T47D (cell line): ENCODE measurements at places on chromosomes 16 and 17.
A peak's percentile ranks its signal among the peaks of the same experiment; 100 is the strongest.

GRCh38 chr17:33551911-33552310 is 258.8 kb upstream of the ASIC2 start:
- DNase-seq = no peak

DNA sequence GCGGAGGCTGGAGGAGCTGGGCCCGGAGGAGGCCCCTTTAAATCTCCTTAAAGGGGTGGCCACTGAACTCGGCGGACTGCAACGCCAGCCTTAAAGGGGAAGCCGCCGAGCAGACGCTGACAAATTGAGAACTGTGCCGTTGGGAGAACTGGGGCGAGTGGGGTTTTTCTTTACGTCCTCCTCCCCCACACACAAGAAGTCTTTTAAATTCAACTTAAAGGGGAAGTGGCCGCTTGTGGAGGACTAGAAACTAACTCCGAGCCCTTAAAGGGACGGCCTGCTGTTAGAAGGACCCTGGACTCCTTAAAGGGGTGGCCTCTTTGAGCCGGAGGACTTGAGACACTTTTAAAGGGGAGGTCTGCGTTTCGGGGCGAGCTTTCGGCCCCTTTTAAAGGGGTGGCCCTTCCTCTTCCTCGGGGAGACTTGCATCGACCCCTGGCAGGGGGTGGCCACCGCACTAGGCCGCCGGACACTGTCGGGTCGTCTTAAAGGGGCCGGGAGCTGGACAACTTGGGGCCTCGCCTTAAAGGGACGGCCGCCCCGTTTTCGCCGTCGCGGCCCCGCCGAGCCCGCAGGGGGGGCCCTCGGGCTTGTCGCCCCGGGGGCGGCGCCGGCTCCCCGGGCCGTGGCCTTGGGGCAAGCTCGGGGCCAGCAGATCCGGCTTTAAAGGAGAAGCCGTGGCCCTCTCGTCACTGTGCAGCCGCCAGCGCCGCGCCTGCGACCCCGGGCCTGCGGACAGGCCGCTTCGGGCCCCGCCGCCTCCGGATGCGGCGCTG is 688 bp downstream of the FBRS start:
- DNase-seq = peak; percentile 98

DNA sequence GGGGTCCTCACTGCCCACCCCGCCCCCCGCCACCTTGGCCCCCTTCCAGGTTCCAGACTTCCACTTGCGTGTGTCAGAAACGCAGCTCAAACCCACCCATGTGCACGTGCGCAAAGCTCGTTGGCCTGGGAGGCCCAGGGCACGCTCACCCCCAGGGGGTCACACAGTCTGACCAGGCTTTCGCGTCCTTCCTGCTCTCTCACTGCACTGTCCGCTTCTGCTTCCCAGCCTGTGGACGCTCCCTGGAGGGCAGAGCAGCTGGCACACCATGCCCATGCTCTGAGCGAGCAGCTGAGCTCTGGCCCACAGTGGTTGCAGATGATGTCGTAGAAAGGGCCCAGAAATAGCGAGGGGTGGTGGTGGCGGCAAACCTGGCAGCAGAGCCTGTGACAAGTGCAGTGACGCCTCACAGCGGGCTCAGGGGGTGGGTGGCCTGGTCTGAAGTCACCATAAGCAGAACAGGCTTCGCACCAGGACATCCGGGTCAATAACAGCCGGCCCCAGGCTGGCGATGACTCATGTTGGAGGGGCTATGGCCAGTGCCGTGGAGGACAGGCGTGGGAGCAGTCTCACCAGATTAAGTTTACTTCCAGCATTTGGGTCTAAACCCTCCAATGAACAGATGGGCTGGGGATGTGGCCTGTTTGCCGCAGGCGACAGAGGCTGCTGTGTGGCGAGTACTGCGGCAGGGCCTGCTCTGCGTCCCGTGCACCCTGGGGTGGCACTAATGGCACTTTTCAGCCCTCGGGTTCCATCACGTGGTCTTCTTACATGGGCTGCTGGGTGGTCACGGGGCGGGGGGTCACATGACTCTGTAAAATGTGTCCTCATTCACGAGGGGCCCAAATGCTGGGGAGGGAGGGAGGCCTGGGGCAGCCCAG is 49.0 kb downstream of the NT5M start:
- DNase-seq = no peak

DNA sequence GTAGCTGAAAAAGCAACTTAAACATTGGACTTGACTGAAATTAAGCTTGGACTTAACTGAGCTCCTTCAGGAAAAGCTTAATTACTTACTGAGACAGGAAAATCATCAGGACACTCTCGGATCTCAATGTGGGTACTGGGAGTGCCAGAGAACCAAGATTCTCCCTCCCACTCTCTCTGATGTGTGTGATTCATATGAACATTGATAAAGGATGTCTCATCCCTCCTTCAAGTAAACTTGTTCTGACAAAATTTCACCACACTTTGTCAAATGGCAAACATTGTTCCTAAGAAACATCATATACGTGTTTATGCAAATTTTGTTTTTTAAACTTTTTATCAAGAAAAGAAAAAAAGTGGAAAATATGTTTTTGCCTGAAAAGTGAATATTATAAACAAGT is 4.1 kb upstream of the SLFN5 start:
- DNase-seq = no peak

- no peak for DNase-seq
Measured at GRCh38 chr16:72226136-72226535, 54.2 kb upstream of the PMFBP1 start.

GRCh38 chr16:8949536-8950418 is 13.9 kb downstream of the USP7 start:
- no peak for DNase-seq

- DNase-seq = no peak
Measured at GRCh38 chr17:29584452-29585079, 4.9 kb downstream of the GIT1 start.

GRCh38 chr16:26647870-26648269 is 418.9 kb upstream of the C16orf82 start:
- no peak for DNase-seq

- DNase-seq = no peak
Measured at GRCh38 chr17:9266697-9267117, 245.4 kb downstream of the NTN1 start.

GRCh38 chr16:67150833-67151396 is at the start of gene B3GNT9:
Gene B3GNT9 (minus strand): TSS chr16:67150998. CDS start chr16:67150485, 513 bp downstream.
- no peak for DNase-seq

DNA sequence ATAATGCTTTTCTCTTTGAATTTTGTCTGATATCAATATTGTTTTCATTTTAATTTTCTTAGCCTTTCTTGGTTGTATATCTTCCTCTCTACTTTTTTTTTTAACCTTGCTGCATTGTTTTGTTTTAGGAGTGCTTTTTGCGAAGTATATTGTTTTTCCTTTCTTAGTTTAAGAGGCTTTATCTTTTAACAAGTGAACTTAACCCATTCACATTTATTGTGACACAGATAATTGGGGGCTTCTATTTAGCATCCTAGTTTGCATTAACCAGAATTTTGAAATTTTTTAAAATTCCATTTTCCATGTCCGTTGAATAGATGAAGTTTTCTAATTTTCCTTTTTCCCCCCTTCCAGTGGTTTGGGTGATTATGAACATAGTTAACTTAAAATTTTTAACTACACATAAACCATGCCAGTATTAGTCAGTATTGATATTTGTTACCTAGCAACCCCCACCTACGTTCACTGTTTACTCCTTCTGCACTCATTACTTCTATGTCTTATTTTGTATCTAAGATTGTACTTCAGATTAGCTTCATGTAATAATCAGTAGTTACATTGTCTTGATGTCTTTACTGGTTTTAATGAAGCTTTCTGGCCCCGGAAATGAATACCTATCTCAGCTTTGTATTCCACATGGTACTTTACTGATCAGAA is 44.4 kb downstream of the TNRC6A start:
- DNase-seq = no peak

- no peak for DNase-seq
Measured at GRCh38 chr16:88380619-88381018, 2.1 kb upstream of the ZNF469 start.
